NCI-H187 treated with DMSO at 0.1 percent for 48 hours (cell line): ENCODE measurements at places on chromosomes 4 and X.

- DNase-seq = no peak
These were observed 87.0 kb upstream of the RPL34 start for GRCh38 chr4:108533245-108533844.

- no peak for DNase-seq
These were observed 85.9 kb downstream of the FIP1L1 start for GRCh38 chr4:53463340-53463739.

DNA sequence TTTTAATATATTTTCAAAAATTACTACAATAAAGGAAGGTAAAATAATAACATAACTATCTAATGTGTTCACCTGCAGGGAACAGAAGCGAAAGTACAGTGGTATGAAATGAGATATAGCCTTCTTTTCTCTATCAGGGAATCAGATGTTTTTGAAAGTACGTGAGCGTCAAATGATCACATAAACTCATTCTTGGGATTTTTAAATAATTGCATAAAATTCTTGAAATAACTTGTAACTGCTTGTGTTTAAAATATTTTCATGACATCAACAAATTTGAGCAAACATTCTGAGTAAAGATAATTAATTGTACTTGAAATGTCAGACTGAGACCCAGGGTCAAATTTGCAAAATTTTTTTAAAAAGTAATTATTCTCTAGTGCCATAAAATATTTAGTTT is 193.5 kb upstream of the NEIL3 start:
- DNase-seq = no peak

- DNase-seq = no peak
These were observed 79.4 kb upstream of the TNIP3 start for GRCh38 chr4:121243485-121243884.

- DNase-seq = no peak
These were observed 190.3 kb upstream of the NR3C2 start for GRCh38 chr4:148632476-148632875.
